ENCODE measurements at places on chromosomes 3 and 15.

DNA sequence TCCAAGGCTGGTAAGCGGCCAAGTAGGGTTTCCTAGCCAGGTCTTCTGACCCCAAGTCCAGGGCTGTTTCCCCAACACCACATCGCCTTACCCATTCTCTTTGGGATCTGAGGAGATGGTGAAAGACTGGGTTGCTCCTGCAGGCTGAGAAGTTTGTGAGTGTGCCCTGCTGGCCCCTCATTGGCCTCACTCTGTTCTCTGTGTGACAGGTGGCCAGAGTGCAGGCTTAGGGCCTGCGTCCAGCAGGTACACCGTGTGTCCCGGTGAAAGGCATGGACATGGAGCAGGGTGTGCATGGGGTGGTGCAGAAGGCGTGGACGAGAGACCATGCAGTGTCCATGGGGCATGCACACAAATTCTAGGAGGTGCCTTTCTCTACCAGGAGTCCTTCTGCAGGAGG is 91.3 kb downstream of the DGKG start:
- no peak for DNase-seq

DNA sequence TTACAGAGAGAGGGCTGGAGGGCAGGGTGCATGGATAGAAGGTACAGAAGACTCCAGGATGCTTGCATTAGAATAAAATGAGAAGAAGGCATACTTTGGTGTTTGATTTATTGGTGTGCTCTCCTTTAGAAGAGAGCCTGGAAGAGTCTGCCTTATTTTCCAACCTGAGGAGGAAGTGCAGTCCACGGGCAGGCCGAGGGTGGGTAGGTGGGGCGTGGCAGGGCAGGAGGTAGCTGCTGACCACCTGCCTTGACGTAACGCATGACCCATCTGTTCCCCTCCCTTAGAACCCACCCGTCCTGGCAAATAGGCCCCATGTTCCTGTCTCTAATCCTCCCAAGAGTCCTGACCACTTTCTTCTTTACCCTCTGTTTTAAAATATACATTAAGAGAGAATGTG is 222.3 kb upstream of the LYSMD4 start:
- DNase-seq = no peak

DNA sequence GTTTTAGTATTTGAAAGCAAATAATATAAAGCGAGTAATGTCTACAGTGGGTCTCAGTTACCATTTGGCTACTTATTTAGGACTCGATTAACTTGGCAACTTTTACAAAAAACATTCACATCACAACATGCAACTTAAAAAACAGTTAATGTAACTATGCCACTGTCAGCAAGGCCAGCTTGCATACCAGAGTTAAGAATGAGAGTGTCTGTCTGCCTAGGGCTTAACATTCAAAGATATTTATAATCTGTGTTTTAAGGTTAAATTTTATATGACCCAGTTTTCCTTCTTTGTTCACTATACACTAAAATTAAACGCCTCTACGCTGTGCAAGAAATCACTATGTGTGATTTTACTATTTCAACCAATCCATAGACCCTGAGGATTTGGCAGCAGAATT is 5.2 kb upstream of the CDAN1 start:
- no peak for DNase-seq

DNA sequence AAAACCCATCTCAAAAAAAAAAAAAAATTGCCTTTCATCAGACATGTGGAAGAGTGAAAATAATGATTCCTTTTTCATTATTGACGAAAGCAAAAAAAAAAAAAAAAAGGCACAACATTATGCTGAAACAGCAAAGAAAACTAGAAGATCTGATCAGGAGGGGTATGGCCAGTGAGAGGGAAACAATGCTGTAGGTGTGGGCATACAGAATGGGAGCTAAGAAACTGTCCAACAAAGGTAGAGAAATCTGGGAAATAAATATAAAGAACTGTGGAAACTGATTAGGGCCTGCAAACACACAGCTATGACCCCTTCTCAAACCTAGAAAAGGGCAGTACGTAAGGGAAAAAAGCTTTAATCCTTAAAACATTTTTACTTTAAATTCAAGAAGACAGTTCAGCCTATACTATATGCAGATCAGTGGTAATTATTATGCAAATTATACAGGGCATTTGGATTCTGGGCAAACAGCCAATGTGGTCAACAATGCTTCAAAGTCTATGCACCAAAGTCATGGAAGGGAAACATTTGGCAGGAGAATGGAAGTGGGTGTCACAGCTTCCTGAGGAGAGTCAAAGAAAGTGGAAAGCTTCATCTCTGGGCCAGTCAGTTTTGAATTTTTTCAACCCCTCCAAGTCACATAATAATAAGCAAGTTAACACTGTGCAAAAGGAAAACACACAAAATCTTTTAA is 68.3 kb upstream of the SLC12A8 start:
- DNase-seq = no peak

DNA sequence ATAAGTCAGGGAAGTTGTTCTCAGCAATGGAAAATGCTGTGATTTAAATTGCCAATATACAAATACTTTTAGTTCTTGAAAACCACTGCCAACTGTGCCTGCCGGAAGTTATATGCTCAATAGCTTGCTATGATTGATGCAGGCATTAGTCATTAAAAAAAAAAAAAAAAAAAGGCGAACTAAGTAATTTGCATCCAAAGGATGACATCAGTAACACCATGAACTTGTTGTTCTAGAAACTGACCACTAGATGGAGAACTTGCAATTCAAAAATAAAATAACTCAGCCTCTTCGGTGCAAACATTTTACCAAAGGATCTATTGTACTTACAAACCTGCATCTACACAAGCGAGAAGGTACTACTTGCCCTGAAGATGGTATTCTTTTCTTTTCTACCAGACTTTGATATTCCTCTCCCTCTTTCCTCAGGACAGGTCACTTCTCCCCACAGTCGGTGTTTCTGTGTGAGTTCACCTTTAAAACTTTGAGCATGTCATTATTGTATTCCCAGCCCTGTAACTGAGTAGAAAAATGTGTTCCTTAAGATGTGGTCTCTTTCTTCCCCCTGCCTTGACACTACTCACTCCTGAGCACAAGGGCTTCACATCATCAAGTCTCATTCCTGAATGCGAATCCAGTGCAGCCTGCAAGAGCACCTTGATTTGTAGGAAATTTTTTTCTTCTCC is 115.0 kb upstream of the VEPH1 start:
- no peak for DNase-seq

DNA sequence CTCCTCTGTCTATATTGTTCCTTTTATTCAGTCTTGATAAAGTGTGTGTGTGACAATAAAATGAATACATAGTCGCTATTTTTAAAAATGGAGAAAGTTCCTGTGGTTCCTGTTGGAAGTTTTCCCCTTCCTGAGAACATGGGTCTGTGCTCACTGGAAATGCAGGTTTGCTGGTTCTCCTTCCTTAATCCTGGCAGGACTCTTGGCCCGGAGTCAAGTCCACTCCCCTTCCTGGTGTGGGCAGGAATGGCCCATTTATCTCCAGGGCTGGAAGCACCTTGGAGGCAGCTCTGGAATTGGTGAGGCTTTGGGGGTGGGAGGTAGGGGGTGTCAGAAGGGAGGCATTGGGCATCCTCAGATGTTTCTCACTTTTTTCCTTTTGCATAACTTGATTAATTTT is 30.1 kb downstream of the FOXL2 start:
- no peak for DNase-seq

- DNase-seq = no peak
These were observed 138.7 kb downstream of the PEX5L start for GRCh38 chr3:179898024-179898423.

DNA sequence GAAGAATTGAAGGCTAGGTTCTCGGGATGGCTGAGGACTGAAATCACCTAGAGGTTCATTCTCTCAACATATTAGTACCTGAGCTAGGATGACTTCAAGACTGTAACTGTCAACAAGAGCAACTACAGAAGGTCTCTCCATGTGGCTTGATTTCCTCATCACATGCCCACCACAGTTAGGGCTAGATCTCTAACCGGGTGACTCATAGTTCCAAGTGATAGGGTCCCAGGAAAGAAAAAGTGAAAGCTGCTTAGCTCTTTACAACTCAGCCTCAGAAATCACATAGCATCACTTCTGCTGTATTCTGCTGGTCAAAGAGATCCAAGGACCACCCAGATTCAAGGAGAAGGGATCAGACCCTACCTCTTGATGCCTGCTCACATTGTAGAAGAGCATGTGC is 165.4 kb upstream of the AGTR1 start:
- DNase-seq = no peak

DNA sequence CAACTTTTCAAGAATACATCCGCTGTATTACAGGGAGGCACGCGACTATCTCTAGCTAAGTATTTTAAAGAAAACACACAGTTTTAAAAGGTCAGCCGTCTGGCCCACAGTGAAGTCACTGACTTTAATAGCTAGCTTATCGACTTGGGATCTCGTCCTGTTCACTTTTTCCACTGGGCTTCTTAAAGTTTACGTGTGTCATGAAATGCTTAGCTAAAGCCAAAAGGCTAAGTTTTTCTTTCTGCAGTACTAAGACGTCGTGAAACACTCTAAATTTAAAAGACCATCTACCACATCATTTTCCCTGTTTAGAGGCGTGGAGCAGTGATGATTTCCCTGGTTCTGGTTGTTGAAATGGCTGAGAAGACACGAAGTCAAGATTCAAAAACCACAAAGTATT is 27.1 kb downstream of the LRIG1 start:
- no peak for DNase-seq

DNA sequence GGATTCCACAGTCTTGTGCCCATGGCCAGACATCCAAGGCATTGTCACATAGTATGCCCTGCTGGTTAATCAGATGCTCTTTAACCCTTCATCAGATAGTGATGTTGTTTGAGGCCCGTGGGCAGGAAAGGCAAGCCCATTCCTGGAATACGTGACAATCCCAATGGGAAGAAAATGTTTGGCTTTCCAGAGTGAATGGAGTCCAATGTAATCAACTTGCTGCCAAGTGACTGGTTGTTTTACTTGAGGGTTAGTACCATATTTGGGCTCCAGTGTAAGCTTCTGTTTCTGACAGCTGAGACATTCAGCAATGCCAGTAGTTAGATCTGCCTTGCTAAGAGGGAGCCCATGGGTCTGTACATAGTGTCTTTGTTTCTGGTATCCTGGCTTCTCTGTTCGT is 31.3 kb downstream of the RPL39L start:
- DNase-seq = no peak

- no peak for DNase-seq
These were observed 249.1 kb downstream of the OCA2 start for GRCh38 chr15:27850050-27850449.

GRCh38 chr3:52248165-52248541 is 2.6 kb downstream of the PPM1M start:
- no peak for DNase-seq

- DNase-seq = no peak
These were observed 347 bp upstream of the C3orf62 start for GRCh38 chr3:49277383-49277775.

DNA sequence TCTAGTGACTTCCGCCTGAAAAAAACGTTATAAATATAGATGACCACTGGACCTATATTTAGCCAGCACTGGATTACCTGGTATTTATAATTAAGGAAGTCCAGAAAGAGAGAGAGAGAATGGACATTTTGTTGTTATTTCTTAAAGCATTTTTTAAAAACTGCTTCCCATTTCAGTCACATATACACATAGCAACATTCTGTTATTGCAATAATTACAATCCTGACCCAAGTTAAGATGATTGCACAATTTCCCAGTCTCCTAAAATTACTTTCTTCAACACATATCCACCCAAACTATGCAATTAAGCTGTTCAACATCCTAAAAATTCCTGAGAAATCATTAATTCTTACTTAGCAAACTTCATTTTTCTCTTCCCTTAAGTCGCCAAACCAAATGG is 37.7 kb downstream of the PCSK6 start:
- DNase-seq = no peak

- no peak for DNase-seq
These were observed 74.0 kb downstream of the CNTN4 start for GRCh38 chr3:2172561-2173171.

DNA sequence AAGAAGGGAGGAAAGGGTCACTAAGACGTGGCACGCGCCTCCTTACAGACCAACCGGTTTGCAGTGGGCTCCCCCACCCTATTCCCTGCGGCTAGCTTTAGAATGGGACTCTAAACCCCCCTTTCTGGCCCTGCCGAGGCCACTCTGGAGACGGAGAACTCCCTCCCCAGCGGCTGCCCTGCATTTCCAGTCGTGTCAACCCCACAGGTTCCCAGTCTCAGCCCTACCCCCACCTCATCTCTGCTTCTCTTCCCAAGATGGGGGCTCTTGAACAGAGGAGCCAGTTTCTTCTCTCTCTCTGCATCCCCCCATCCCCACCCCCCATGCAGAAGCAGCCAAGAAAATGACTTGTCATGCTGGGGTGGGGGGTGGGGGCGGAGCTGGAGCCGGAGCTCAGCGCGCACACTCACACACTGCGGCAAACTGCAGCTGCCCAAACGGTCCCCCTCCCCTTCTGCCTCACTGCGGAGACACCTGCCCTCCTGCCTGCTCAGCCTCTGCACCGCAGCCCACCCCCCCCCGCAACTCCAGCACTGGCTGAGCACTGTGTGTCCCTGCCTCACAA is 871 bp downstream of the MAP1A start:
- DNase-seq = no peak

DNA sequence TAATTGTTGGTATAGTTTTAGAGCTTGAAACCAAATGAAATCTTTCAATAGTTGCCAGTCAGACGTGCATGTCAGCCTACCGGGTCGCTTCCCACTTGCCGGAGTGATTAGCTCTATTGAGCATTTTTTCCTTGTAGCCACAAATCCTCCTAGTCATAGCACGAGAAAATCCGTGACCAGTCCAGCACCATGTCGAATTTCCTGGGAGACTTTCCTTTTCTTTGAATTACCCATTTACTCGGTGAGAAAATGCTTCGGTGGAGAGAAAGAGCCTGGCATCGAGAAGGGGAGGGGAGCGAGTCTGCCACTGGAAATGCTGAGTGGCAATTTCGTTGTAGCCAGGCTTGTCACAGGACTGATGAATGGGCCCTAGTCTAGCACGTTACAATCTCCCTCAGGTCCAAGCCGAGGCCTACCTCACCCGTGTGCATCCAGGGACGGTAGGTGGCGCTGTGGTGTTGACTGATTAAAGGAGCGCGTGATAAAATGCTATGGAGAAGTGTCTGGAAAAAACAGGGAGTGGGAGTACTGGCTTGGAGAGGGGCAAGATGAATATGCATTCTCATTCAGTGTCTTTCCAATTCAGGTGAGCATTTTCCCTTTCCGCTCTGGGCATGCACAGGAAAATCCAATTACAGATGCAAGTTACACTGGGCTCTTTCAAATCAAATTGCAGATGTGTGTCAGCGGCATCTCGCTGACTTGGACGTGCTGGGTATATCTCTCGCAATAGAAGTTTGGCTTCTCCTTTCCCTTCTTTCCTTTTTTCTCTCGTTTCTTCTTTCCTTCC is 238.8 kb downstream of the EDEM1 start:
- DNase-seq = no peak

- no peak for DNase-seq
These were observed 94.4 kb downstream of the LRRN1 start for GRCh38 chr3:3893590-3893989.

GRCh38 chr3:12440927-12441714 is 43.2 kb upstream of the TSEN2 start:
- DNase-seq = no peak

GRCh38 chr15:87609474-87609873 is 647.1 kb downstream of the NTRK3 start:
- DNase-seq = no peak
